ENCODE measurements at places on chromosomes 2 and 18.

- DNase-seq = no peak
Observed at GRCh38 chr2:156435396-156435717, 822 bp upstream of the GPD2 start.

- no peak for DNase-seq
Observed at GRCh38 chr2:231583982-231584381, 8.7 kb upstream of the TEX44 start.

- no peak for DNase-seq
Observed at GRCh38 chr2:204177251-204177976, 240.9 kb downstream of the ICOS start.

DNA sequence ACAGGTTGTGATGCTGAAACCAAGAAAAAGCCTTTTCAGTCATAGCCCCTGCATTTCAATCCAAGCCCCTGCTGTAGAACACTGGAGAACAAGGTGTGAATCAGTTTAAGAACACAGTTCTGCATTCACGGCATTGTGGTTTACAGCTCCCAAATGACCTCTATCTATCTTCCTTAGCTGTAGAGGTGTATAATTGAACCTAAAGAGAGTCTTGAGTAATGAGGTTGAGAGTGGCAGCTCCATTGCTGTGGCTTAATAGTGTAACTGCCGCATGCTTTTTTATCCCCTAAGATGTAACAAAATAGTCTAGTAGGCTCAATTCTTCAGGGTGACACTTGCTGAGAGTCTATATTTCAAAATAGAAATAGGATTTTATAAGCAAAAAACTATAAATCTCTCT is 121.3 kb upstream of the EPHA4 start:
- no peak for DNase-seq

- no peak for DNase-seq
Observed at GRCh38 chr2:112916625-112917247, 5.8 kb downstream of the IL37 start.

DNA sequence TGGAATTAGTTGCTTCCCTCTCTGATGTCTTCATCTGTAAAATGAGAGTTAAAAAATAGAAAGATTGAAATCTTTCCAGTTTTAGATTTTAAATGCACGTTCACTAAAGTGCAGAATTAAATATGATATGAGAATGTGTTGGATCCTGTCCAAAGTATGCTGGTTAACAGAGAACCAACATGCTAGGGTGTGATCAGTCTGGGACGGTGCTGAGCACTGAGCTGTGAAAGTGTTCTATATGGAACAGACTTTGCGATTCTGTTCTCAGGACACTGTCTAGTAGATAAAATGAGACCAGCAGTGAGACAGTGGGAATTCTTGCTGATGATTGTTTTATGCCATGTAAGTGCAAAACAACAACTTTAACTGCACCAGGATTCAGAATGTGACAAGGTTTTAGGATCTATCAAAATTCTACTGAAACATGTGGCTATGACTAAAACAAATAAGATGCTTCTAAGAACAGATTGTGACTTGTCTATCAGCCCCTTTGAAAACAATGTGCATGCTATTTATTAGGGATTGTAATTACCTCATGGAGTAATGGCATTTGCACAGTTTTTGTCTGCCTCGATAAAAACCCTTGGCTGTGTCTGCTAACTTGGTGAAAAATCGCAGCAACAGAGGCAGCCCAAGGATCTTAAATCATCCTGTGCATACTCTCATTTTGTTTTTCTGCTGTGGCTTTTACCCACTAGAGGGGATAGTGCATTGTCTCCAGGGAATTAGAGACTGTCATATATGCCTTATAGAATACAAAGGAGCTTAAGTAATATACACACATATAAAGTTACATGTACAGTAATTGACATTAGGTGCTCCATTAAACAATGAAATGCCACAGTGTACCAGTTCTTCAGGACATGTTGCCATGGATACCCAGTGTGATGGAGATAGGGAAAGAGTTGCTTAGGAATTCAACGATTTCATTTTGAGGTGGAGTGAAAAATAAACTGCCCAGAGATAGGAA is 55.1 kb downstream of the MAP3K20 start:
- no peak for DNase-seq

- no peak for DNase-seq
Observed at GRCh38 chr2:151672277-151672676, 62.0 kb downstream of the NEB start.

DNA sequence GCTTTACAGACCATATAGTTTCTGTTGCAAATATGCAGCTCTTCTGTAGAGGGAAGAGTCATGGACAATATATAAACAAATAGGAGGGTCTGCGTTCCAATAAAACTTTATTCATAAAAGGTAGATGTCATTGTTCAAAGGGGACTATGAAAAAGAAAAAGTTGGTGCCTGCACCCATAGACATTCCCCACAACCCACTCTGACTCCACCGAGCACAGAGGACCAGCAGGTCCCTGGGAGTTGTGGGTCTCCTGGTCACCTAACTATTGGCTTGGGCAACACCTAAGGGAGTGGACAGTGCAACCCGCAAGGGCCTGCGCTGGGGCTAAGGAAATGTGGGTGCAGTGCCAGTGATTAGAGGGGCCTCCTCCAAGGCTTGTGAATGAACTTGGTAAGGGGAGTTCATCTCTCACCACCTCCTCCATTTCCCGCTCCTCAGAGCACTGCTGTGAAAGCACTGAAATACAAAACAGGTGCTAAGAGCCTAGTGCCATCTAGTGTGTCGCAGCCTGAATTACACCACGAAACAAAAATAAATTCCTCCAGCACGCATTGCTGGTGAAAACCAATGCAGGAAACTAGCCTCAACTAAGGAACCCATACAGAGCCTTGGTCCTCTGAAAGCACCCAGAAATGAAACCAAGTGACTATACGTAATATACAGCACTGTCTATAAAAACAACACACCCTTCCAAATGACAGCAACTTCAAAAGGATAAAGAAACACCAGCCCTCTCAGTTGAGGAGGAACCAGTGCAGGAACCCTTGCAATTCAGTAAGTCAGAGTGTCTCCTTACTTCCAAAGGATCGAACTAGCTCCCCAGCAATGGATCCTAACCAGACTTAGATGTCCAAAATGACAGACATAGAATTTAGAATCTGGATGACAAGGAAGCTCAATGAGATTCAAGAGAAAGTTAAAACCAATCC is 166.6 kb downstream of the RNF144A start:
- no peak for DNase-seq

DNA sequence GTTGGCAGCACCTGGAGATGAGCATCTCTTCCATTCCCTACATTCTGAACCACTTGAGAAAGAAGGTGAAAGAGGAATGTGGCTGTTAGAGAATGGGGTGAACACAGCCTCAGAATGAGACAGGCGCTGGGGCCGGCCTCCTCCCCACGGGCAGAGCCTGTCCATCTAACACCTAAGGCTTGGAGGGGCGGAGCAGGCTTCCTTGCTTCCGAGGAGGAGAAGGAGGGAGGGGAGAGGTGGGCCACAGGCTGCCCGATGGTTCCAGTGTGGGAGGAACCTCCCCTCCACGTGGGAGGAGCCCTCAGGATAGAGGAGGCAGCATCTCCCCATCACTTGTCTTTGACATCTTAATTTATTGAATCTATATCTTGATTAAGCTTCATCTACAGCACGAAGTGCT is 68.6 kb downstream of the CIB4 start:
- DNase-seq = no peak

DNA sequence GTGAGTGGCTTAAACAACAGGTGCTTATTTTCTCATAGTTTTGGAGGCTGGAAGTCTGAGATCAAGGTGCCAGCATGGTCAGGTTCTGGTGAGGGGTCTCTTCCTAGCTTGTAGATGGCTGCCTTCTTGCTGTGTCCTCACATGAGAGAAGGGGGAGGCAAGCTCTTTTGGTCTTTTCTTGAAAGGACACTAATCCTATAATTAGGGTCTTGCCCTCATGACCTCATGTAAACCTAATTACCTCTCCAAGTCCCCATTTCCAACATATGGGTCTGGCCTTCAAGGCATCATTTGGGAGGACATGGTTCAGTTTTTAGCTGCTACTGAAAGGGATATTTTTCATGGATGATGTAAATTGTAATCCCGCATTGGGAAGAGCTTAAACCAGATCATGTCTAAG is 18.0 kb downstream of the RBM44 start:
- DNase-seq = no peak

DNA sequence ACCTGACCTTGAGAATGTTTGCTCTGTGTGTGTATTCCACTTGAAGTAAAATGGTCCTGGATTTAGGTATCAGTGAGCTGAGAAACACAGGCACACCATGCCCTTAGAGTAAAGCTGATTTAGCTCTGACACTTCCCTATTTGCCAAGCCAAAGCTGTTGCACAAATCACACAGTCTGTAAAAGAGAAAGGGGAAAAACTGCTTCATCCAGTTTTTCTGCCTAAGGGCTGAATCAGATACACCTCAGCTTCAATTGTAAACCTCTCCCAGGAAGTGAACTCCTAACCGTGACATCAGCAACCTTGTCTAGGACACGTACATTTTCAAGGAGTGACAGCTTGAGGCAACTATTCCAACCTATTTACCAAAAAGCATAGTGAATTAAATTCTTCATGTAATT is 150.4 kb downstream of the NR4A2 start:
- no peak for DNase-seq

GRCh38 chr2:120515759-120516678 is 170.1 kb downstream of the INHBB start:
- DNase-seq = no peak
